ENCODE measurements at places on chromosomes 1 and 21.
A peak's percentile ranks its signal among the peaks of the same experiment; 100 is the strongest.

- DNase-seq: no peak
Observed at GRCh38 chr1:214853340-214853739, 229.2 kb upstream of the KCNK2 start.

GRCh38 chr1:21882721-21883415 is 54.2 kb downstream of the HSPG2 start:
- no peak for DNase-seq

DNA sequence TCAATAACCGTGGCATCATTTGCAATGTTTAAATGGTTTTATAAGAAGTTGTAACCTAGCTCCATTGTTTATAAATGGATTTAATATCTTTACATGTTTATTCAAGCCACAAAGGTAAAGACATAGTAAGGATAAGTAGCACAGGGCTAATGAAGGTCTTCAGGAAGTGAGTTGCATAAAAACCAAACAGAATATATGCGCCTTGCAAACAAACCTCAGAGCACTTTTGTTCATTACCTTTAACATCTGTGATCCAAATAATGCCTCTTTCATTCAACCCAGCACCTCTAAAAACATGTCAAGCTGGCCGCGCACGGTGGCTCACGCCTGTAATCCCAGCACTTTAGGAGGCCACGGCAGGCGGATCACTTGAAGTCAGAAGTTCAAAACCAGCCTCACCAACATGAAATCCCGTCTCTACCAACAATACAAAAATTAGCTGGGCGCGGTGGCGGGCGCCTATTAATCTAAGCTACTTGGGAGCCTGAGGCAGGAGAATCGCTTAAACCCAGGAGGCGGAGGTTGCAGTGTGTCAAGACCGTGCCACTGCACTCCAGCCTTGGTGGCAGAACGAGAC is 25.3 kb downstream of the BRINP3 start:
- no peak for DNase-seq

GRCh38 chr1:17485281-17485680 is 45.8 kb upstream of the RCC2 start:
- DNase-seq: peak; percentile 54

DNA sequence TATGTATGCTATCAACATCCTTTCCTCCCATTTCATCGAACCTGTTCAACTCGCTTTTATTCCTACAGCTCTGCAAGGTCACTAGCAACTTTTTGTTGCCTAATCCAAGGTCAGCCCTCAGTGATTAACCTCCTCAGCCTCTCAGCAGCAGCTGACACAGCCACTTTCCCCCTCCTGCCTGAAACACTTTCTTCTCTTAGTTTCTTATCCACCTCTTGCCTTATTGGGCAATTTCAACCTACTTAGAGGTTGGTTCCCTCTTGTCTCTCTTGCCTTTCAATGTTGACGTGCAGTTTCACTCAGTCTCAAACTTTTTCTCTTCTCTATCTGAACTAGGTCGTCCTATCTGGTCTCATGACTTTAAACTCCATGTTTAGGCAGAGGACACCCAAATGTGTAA is 156.3 kb downstream of the C1orf94 start:
- no peak for DNase-seq

- no peak for DNase-seq
Observed at GRCh38 chr1:35683012-35683411, 35.7 kb downstream of the C1orf216 start.

DNA sequence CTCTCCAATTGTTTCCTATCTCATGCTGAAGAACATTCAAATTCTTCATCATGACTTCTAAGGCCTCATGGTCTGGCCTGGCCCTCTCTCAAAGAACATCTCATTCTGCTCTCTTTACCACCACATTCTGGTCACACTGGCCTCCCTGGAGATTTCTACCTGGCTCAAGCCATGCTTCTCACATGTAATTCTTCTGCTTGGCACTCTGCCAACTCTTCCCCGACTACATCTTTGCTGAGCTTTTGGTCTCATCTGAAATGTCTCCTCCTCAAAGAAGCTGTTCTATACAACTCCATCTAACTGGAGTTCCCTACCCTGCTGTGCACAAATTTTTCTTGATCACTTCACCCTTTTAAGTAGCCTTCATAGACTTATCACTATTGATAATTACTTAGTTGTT is 1.4 kb upstream of the TBX19 start:
- DNase-seq: no peak

DNA sequence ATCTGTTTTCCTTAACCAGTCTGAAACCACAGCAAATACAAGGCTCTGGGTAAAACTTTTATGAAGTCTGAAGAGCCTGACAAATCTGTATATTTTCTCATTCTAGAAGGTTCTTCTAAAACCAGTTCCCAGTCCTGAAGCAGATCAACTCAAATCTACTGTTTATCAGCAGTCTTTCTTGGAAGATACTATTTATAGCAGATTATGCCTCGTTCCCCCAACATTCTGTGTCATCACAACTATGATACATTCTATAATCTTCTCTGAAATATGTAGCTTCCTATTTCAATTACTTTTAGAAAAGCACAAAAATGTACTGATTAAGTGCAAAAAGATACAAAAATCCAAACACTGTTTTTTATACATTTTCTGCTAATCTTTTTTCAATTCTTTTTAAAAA is 67.5 kb downstream of the NIBAN1 start:
- no peak for DNase-seq

- peak; percentile 52 for DNase-seq
Observed at GRCh38 chr1:64470665-64471217, 812 bp downstream of the CACHD1 start.

- no peak for DNase-seq
Observed at GRCh38 chr1:76209238-76209637, 134.7 kb downstream of the ST6GALNAC3 start.

- no peak for DNase-seq
Observed at GRCh38 chr1:56033321-56034037, 545.9 kb downstream of the PLPP3 start.

DNA sequence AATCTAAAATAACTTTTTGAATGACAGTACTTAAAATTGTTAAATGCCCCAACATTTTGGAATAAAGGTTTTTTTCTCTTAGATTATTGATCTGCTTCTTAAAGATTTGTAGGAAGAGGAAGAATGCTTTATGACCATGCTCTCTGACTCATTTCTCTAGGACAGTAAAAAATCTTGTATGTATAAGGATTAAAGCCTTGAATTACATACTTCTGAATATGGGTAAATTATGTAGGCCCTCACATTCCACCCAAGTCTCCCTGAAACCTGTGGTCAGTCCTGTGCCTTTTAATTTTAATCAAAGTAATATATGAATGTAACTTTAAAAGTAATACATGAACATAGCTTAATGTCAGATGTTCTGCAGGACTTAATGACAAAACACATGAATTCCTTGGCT is 50.5 kb downstream of the ABCD3 start:
- DNase-seq: no peak

DNA sequence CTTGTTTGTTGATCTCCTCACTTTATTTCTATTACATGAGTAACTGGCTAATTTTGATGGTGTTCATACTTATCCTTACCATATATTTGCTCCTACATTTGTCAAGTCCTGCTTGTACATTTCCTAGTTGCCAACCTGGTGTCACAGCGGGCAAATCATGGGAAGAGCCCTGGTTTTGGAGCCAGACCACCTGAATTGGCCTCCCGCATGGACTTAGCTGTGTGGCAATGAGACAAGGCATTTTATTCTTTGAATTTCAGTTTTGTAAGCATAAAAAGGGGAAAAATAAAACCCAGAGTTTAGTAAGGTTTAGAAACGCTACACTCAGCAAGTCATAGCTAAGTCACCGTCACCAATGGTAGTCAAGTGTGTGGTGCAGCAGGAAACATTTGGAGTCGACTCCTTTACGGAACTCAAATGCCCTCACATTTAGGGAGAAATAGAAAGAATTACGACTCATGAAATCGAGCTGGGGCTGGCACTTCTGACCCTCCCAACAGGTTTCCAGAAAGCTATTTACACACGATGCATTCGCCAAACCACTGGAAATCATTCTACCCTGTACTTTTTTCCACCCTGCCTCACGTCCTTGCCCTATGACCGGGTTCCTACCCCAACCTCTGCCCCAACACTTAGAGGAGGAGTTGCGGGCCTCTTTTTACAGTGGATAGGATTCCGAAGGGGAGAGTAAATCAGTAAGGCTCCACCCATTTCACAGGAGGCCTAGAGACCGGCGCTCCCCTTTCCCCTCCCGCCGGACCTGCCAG is 492 bp upstream of the PGM1 start:
- DNase-seq: no peak

DNA sequence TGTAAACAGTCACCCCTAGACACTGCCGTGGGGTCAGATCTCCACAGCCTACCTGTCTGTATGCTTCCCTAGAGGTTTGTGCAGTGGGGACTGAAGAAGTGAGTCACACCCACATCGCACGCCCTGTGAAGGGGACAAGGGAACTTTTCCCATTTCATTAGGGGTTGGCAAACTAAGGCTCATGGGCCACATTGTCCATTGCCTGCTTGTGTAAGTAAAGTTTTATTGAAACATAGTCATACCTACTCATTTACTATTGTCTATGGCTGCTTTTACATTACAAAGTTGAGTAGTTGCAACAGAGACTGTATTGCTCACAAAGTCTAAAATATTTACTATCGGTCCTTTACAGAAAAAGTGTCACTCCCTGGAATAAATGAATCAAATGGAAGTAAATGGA is 2.5 kb upstream of the FGGY start:
- no peak for DNase-seq

DNA sequence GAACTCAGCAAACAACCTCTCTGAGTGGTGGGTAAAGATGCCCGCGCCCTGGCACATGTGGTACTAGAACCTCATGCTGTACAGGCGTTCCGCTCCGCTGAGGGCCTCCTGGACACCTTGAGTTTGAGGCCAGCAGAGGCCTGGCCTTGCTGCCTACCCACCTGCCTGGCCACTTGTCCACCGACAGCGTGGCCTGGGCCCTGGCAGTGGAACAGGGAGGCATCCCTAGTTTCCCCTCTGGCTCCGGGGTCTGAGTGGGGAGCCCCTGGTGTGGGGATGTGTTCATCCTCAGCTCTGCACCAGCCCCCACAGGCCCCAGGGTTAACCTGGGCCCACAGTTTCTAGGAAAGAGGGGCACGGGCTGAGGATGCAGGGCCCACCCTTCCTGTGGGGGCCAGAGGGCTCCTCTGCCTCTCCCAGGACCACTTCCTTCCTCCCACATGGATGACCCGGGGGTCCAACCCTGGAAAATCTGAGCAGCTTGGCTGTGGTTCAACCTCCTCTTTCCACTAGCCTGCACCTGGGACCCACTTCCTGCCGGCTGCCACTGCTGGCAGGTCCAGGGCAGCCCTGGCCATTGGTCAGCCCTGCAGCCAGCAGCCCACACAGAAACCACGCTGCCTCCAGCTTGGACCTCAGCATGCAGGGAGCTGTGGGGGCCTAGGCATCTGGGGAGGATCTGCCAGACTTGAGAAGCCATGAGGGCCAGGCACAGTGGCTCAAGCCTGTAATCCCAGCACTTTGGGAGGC is 53.3 kb upstream of the COL18A1 start:
- no peak for DNase-seq

- DNase-seq: no peak
Observed at GRCh38 chr1:25952841-25953401, 44.9 kb downstream of the PAFAH2 start.

DNA sequence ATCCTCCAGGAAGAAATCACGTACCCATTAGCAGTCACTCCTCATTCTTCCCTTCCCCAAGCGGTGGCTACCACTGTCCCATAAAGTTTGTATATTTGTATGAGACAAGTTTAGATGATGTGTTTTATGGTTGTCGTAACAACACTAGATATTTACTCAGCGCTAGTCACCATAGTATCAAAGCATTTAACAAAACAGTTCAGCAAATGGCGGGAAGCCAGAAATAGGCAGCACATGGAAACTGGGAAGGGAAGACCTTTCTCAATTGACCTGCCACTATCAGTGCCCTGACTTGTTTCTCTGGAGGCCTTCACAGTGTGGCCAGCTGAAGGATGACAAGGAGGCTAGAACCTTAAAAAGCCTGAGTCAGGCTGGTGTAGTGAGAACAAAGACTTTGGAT is 31.1 kb downstream of the CNST start:
- no peak for DNase-seq

DNA sequence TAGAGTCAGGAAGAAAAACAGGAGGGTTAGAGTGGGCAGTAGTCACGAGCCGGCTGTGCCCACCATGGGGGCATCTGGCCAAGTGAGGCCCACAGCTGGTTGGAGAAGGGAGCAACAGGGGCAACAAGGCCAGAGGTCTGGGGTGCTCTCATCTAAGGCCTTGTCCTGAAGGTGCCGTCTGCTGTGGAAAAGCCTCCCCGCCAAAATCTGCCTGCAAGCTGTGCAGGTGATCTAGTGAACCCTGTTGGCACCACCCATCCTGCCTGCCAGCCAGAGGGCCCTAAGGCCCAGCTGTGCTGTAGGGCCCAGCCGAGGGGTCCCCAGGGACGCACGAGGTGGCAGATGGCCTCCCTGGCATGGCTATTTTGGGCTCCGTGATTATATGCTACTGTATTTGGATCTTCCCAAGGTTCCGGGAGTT is 51.3 kb downstream of the LGR6 start:
- DNase-seq: no peak

- no peak for DNase-seq
Observed at GRCh38 chr1:192065087-192065486, 93.2 kb upstream of the RGS18 start.

DNA sequence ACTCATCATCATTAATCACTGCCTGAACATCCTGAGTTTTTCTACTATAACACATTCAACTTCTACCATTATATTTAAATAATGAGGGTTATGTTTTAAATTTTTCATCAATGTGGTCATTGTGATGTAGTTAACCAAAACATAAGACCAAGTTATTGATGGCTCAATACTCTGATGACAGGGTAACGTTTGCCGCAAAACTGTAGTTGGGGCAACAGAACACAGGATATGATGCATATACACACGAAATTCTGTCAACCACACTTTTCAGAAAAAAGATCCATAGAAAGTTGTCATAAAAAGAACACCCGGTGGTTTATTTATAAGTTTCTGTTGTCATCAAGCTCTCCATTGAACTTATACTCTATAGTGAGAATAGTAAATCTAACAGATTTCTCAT is 121.7 kb upstream of the COL11A1 start:
- DNase-seq: no peak

- no peak for DNase-seq
Observed at GRCh38 chr1:10401281-10401680, 2.4 kb downstream of the PGD start.

DNA sequence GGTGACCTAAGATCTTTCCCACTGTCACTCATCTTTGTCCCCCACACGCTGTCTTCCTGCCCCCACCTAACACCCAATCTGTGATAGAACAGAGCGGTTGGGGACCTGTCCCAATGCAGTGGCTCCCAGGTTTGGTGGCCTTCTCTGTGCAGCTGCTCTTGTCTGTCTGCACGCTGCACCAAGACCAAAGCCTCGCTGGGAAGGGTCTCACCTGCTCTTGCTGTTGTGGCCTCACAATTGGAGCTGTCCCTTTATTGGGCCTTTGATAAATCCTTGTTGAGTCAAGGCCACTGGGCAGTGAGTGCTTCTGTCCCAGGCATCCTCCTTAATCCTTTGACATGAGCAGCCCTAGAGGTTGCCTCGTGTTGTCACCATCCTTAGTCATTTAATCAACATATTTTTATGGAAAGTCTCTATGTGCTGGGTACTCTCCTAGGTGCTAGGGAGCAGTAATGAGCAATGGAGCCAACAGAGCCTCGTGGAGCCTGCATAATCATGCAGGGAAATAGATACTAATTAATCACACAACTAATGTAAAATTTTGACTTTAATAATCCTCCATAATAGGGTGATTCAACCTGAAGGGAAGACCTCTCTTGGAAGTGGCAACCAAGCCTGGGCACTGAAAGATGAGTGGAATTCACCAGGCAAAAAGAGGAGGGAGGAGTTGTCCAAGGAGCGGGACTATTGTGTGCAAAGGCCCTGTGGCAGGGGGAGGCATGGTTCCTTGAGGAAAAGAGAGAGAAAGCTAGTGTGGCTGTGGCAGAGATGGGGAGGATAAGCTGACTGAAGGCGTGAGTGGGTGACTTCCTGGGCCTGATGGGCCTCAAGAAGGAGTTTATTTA is 57.6 kb downstream of the MAN1C1 start:
- DNase-seq: no peak

All from endothelial cell (in vitro differentiated cells).